ENCODE measurements at places on chromosomes 16 and 17.

DNA sequence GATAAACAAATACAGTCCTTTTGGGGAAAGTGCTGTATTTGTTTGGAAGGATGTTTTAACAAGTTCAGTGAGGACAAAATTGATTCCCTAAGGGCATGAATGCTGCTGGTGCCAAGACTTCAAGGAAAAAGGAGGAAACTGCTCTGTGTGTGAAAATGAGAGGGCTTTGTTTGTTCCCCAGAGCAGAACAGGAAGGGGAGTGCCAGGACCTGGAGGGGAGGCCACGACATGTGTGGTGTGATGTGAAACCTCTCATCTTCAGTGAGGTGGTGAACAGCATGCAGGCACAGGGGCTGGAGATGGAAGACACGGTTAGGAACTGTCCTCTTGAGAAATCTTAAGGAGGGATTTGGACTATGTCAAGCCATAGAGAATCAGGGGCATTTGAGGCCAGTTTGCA lies 46.6 kb upstream of the GRIN2A start:
- DNase-seq: no peak

DNA sequence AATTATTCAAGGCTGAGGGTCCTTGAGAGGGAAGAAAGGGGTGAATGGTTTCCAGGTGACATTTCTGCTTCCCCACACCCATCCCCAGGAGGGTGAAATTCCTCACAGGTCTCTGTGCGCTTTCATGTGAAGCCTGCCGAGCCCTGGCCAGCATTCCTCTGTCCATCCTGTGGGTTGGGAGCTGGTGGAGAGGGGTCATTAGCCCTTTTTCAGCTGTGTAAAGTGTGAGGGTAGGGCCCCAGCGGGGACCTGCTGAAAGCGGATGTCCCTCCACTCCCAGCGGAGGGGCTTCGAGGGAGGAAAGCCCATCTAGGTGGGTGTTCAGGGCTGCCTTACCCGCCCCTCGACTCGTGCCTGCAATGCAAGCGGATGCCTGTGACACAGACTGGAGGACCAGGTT lies 53.3 kb upstream of the DLX4 start:
- DNase-seq: no peak

DNA sequence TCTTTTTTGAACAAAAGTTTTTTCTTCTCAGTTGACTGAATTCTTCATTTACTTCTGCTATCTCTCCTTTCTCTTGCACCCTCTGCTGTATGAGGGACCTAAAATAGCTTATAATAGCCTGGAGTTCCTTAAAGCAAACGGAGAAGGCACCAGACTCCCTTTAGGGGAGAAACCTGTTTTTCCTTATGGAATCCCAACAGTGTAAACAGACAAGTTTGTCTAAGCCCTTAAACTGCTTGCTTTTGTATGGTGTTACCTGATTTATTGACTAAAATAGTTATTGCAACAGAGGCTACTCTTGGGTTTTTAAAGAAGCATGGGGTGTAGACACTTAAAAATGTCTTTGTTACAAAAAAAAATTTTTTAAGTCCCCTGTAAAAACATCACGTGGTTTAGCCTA lies 12.9 kb upstream of the TRIM25 start:
- DNase-seq: no peak

- no peak for DNase-seq
Measured at GRCh38 chr17:16428098-16428882, 12.9 kb downstream of the TRPV2 start.

DNA sequence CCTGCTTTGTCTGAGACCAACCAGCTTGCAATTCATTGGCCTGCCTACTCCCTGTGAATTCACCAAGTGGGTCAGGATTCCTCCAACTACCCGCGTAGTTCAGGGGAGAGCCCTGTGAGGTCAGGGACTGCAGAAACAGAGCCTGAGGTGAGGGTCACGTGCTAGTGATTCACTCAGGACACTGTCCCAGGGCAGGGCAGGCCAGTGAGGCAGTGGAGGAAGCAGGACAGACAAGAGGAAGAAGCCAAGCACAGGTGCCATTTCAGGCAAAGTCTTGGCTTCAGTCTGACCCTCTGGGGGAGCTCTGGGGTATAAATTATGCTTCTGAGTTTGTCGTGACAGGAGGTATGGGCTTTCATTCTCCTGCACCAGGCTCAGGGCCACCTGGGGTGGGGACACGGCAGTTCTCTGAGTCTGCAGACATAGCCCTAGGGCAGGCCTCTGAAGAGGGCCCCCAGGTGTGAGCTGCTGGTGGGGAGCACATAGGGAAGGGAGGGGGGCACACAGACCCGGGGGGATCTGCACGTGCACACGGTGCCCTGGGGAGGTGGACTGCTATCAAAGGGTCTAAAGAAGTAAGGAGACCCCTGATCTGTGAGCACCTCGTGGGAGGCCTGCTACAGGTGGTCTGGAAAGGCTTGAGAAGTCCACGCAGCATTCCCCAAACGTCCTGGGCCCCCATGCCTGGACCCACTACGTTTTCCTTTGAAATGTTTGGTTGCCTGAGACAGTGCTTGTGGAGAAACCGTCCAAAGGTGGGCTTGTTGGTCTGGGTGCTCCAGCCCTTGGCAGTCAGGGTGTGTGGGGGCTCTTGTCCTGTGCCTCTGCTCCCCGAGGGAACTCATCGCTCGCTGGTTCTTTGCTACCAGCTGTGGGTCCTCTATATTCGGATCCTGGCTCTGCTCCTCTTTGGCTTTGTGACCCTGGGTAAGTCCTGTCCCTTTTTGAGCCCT lies 46.4 kb downstream of the NKD1 start:
- DNase-seq: no peak

DNA sequence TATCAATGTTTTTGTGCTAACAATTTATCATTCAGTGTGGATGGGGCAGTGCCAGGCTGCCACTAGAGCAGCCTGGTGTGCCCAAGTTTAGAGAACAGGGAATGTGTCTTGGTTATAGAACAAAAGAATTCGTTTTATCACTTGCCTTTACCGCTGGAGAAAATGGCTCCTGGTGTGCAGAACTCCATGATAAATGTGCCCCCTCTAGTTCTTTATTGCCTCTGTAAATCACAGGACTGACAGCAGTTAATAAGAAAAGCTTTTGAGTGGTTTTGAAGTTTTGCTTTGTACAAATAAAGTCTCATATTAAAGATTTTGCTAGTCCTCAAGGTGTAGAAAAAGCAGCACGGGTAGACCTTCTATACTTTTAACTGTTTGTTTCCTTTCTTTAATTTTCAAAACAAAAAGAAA lies 28.2 kb upstream of the PSMD7 start:
- DNase-seq: no peak

- no peak for DNase-seq
Measured at GRCh38 chr17:49746791-49747490, 17.0 kb downstream of the FAM117A start.

- no peak for DNase-seq
Measured at GRCh38 chr17:61400717-61401388, 1.2 kb downstream of the TBX2 start.

GRCh38 chr16:54289945-54290832 lies 3.6 kb upstream of the IRX3 start:
- no peak for DNase-seq

DNA sequence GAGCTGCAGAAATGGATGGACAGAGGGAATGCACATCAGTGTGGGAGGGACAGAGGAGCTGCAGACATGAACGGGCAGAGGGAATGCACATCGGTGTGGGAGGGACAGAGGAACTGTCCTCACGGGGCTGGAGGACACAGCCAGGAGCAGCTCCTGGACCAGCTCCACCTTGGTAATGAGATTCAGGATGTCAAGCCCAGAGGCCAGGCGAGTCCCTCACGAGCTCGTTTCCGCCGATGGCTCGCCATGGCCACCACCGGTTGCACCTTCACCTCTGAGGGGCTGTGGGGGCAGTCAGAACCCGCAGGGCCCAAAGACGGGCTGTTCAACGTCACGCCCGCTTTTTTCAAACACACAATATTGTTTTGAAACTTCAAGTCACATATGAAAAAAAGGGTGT lies 56.2 kb downstream of the RPH3AL start:
- no peak for DNase-seq

GRCh38 chr17:76004750-76005262 lies 4.2 kb downstream of the CDK3 start:
- DNase-seq: no peak

GRCh38 chr17:59914274-59914854 lies 21.4 kb downstream of the RPS6KB1 start:
- no peak for DNase-seq

GRCh38 chr17:35554668-35555067 lies 6.0 kb downstream of the SLFN14 start:
- no peak for DNase-seq

GRCh38 chr16:25176136-25176535 lies 40.6 kb upstream of the AQP8 start:
- DNase-seq: no peak

DNA sequence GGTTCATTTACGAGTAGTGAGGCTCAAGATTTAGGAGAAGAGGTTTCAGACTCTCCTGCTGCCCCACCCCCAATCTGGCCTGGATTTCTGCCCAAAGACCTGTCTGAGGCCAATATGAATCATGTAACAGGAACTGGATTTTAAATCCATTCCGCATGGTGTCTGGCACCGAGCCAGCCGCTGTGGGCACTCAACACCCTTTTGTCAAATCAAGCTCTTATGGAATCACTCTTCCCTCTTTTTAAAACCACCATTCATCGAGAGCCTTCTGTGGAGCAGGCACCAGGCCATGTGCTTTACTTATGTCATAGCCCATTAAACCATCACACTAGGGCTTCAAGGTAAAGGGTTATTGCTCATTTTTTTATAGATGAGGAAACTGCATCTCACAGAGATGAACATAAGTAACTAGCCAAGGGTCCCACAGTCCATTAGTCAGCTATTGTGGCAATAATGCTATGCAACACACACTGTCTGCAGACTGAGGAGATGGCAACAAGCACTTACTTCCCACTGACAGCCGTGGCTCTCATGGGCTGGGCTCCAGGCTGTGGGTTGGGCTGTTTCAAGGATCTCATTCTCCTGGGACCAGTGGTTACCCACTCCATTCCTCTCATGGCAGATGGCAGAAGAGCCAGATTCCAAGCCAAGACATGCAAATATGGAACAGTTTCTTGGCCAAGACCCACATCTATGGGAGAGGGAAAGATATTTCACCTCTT lies 93.6 kb downstream of the WSCD1 start:
- DNase-seq: no peak

GRCh38 chr17:79799538-79800324 lies 2.9 kb upstream of the CBX8 start:
- DNase-seq: no peak

GRCh38 chr17:49741009-49741691 lies 22.8 kb downstream of the FAM117A start:
- DNase-seq: peak; percentile 36
